Spinal cord (tissue), 10 donors: ENCODE measurements at places on chromosomes 11 and 22. TPM values are rescaled to one million over a fixed set of nuclear protein-coding genes. Genes with fewer than 3 reads are reported as not detected.

The ZC3H12C gene
- 10.4 TPM for polyA plus RNA-seq

The MS4A3 gene
- 0.93 TPM for polyA plus RNA-seq

The SELENOH gene
- polyA plus RNA-seq: 120 TPM

The ELMOD1 gene
- polyA plus RNA-seq: 83.8 TPM

The APOA1 gene
- 6.7 TPM for polyA plus RNA-seq

DNA sequence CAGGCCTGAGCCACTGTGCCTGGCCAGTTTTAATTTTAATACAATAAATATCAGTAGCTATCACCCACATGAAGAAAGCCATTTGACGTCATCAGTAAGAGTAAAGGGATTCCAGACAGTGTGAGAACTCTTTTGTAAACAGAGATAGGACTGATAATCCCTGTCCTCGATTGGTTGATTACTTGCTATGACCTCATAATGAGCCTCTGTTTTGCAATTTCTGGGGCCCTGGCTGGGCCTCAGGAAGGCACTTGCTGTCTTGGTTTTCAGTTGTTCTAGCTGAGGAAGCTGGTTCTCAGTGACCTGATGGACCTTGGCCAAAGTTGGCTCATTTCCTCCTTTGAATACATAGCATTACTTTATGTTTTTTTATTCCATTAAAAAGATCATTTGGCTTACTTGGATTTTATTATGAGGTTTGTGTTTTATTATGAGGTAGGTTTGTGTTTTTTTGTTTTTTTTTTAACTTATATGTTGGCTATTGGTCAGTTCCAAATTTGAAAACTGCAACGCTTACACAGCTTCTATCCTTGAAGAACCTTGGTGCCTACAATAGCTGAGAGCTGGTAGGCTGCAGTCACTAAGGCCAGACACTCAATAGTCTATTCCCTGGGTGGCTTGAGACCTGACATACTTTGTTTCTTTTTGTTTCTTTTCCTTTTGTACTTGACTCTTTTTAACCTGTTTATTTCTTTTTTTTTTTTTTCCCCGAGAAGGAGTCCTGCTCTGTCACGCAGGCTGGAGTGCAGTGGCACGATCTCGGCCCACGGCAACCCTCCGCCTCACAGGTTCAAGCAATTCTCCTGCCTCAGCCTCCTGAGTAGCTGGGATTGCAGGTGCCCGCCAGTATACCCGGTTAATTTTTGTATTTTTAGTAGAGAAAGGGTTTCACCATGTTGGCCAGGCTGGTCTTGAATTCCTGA is 20.0 kb downstream of the MARK2 start:
- H3K36me3 ChIP-seq: peaks cover 17% of the 10 kb centered on the region
- no peak overlapping the region for H3K27ac ChIP-seq
- no peaks in the 10 kb centered on the region for H3K27me3 ChIP-seq

DNA sequence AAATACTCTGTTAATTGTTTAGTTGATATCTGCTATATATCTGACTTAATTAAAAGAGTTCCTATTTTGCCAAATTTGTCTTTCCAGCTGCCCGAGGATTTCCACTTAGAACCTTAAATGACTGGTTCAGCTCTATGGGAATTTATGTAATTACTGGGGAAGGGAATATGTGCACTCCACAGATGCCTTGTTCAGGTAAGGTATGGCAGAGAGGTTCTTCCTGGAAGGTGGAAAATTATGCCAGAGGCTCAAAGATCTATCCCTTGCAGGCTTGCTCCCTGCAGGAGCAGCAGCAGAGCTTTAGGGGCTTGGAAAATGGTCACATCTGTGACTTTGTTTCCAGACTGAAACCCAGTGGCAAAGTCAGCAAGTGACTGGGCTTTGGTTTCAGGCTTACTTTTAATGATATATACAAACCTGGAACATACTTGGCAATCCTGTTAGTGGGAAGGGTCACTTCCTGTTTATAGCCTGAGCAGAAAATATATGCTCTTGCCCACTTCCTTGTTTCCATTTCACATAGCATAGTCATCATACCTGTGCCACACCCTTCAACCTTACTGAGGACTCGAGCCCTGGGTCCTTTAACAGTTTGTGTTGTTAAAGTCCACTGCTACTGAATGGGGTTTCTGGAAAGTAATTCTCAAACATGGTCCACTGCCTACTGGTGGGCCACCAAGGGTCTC is 23.7 kb downstream of the WBP2NL start:
- no peak for DNase-seq
- no peak overlapping the region for H3K4me3 ChIP-seq
- no peak overlapping the region for H3K27ac ChIP-seq
- H3K27me3 ChIP-seq: no peaks in the 10 kb centered on the region
- peaks cover 3% of the 10 kb centered on the region for H3K36me3 ChIP-seq
- H3K4me1 ChIP-seq: no peaks in the 10 kb centered on the region

GRCh38 chr11:133955081-133955891 is 1.5 kb downstream of the IGSF9B start:
- H3K27ac ChIP-seq: peak overlapping the region; percentile 71
- peaks cover 13% of the 10 kb centered on the region for H3K27me3 ChIP-seq
- no peak for DNase-seq
- peak overlapping the region; percentile 66 for H3K4me3 ChIP-seq
- H3K4me1 ChIP-seq: peaks cover 60% of the 10 kb centered on the region

DNA sequence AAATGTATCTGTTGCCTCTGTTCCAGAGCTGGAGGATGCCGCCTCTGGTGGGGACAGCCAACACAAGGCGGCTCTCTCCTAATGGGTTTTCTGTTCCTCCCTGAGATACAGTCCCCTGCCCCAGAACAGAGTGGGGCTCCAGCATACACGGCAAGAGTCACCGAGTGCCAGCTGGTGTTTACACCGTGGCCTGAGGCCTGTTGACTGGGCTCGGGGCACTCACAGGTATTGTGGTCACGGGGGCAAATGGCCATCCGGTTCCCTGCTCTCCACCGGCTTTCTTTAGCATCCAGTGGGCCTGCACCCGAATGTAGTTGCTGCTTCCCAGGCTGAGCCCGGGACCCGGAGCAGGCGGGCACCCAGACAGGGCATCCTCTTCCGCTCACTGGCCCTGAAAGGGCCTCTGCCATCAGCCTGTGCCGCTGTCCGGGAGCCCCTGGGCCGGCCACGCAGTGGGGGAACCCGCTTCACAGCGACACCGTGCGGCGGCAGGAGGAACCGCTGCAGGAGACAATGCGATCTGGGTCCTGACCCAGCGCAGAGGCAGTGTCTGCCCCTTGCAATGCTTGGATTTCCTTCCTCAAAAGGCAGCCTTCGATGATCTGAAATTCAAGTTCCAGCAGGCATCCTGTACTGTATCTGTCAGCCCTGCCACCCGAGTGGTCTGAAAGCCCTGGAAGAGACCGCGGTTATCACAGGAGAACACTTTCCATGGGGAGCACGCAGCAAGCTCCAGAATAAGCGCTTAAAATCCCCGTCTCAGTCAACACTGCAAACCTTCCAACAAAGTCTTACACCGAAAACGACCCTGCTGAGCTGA is 859 bp upstream of the KRTAP5-5 start:
- peak; percentile 24 for DNase-seq
- no peak overlapping the region for H3K27ac ChIP-seq
- peaks cover 3% of the 10 kb centered on the region for H3K4me1 ChIP-seq
- H3K27me3 ChIP-seq: peaks cover 3% of the 10 kb centered on the region
- H3K4me3 ChIP-seq: no peak overlapping the region
- H3K36me3 ChIP-seq: no peaks in the 10 kb centered on the region

GRCh38 chr11:30705913-30706675 is 119.9 kb upstream of the MPPED2 start:
- H3K4me3 ChIP-seq: no peak overlapping the region
- no peaks in the 10 kb centered on the region for H3K36me3 ChIP-seq
- no peaks in the 10 kb centered on the region for H3K27me3 ChIP-seq
- H3K4me1 ChIP-seq: no peaks in the 10 kb centered on the region

- no peaks in the 10 kb centered on the region for H3K36me3 ChIP-seq
- H3K4me1 ChIP-seq: no peaks in the 10 kb centered on the region
- H3K27me3 ChIP-seq: no peaks in the 10 kb centered on the region
- H3K4me3 ChIP-seq: no peak overlapping the region
Observed at GRCh38 chr11:122853971-122854446, 15.7 kb downstream of the CRTAM start.

GRCh38 chr11:117868815-117869561 is 7.5 kb downstream of the FXYD6 start:
- H3K4me3 ChIP-seq: no peak overlapping the region
- peak overlapping the region; percentile 88 for H3K27ac ChIP-seq
- H3K4me1 ChIP-seq: peaks cover 84% of the 10 kb centered on the region
- DNase-seq: no peak
- no peaks in the 10 kb centered on the region for H3K27me3 ChIP-seq
- peaks cover 13% of the 10 kb centered on the region for H3K36me3 ChIP-seq

GRCh38 chr11:32444186-32444585 is 8.8 kb upstream of the WT1 start:
- no peak overlapping the region for H3K27ac ChIP-seq
- DNase-seq: no peak
- H3K4me1 ChIP-seq: peaks cover 5% of the 10 kb centered on the region
- no peak overlapping the region for H3K4me3 ChIP-seq

GRCh38 chr22:44664149-44664548 is 37.9 kb upstream of the PRR5 start:
- no peaks in the 10 kb centered on the region for H3K36me3 ChIP-seq
- H3K27ac ChIP-seq: no peak overlapping the region
- no peak overlapping the region for H3K4me3 ChIP-seq

DNA sequence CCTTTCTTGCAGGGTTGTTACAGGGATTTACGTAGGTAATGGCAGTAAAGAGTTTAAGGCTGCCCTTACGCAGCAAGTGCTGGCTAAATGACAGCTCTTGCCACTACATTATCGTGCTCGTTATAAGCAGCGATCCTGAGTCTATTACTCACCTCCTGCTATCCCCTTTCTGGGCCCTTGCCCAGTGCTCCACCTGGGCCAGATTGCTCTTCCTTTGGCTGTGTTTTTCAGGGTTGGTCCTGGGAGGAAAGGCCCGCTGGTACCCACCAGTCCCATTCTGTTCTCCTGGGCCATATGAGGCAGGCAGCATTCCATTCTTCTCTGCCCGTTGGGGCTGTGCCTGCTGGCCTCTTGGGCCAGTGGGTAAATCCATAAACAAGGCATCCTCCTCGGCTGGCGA is 87.5 kb downstream of the C11orf58 start:
- no peak overlapping the region for H3K4me3 ChIP-seq
- no peak for DNase-seq
- no peak overlapping the region for H3K27ac ChIP-seq
- H3K4me1 ChIP-seq: no peaks in the 10 kb centered on the region
- H3K27me3 ChIP-seq: no peaks in the 10 kb centered on the region

DNA sequence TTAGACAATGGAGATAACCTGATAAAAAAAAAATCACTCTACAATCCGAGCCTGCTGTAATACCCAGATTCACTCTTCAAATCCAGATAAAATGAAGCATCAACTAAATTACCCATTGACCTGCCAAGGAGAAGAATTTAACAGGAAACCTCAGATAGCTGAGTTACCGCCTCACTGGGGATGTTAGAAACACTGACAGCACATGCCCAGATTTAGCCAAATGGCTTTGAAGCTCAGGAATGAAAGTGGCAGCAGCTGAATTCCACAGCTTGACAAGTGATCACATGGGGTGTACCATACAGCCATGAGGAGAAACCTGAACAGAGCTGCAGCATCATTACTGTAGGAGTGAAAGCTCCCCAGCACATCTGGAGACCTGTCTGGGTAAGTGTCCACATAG is 807.6 kb downstream of the DLG2 start:
- DNase-seq: no peak
- no peak overlapping the region for H3K27ac ChIP-seq
- H3K4me3 ChIP-seq: no peak overlapping the region
- H3K36me3 ChIP-seq: no peaks in the 10 kb centered on the region
- H3K27me3 ChIP-seq: no peaks in the 10 kb centered on the region
- no peaks in the 10 kb centered on the region for H3K4me1 ChIP-seq

DNA sequence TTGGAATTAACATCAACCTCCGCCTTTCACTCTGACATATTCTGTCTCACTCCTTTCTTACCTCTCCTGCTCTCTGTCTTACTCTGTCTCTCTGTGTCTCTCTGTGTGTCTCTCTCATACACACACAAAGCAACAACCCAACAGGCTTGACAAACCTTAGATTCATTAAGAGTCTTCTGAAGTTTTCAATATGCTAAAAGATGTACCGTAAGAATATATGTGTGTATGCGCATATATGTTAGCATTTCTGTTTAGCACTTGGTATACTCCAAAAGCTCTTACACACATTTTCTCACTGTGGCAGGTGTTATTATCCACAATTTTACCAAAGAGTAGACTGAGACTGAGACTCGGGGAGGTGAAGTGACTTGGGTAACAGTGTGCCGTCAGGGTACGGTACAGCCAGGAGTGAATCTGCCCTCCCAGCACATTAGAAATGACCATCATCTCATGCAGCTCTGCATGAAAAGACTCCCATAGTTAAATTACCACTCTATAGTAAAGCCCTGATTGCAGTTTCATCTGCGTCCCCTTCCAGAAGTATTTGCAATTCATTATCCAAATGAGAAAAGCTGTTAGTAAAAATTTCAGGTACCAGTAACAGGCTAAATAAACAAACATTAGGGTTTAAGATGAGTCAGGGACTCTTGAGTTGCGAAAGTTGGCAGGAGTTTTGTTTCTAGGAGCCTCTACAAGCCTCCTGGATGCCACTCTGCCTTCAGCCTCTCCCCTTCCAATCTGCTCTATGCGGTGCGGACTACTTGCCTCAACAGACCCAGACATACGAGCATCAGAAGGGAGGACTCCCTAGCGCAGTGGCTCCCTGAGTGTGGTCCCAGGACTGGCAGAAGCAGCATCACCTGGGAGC is 195.2 kb upstream of the TMEM45B start:
- H3K4me1 ChIP-seq: no peaks in the 10 kb centered on the region
- no peaks in the 10 kb centered on the region for H3K36me3 ChIP-seq
- H3K4me3 ChIP-seq: no peak overlapping the region
- H3K27me3 ChIP-seq: peaks cover 12% of the 10 kb centered on the region
